Left cardiac atrium (tissue), 4 donors: ENCODE measurements at places on chromosomes 7 and 10. TPM values are rescaled to one million over a fixed set of nuclear protein-coding genes. Genes with fewer than 3 reads are reported as not detected.

Gene TMEM229A
- not detected for total RNA-seq

Gene TSPAN15
- total RNA-seq: 11.0 TPM

Gene EBLN1
- total RNA-seq: not detected

Gene C10orf143
- total RNA-seq: 2.1 TPM

Gene HTR7
- total RNA-seq: 0.31 TPM

Gene FOXP2
- 5.5 TPM for total RNA-seq
